ENCODE measurements at places on chromosomes 6 and 20. TPM values are rescaled to one million over a fixed set of nuclear protein-coding genes. Genes with fewer than 3 reads are reported as not detected.

- DNase-seq, result no peak
Observed at GRCh38 chr6:150213301-150213700, 70.5 kb downstream of the PPP1R14C start.

- no peak for DNase-seq
Observed at GRCh38 chr6:114312931-114313330, 29.9 kb downstream of the HS3ST5 start.

The SPATS1 gene
- total RNA-seq, result not detected

The GSTA3 gene
- not detected for total RNA-seq

The GABRR1 gene
- total RNA-seq, result not detected

All from osteoblast (primary cell).